Naive thymus-derived CD8-positive, alpha-beta T cell (primary cell): ENCODE measurements at places on chromosomes 2 and 18. TPM values are rescaled to one million over a fixed set of nuclear protein-coding genes. Genes with fewer than 3 reads are reported as not detected.

Gene CD8B2
- total RNA-seq, result 13.1 TPM

Gene SPATS2L
- total RNA-seq, result 2.6 TPM

Gene C2orf74
- 21.3 TPM for total RNA-seq

Gene MORN2
- 1.4 TPM for total RNA-seq

Gene ABCB11
- total RNA-seq, result not detected

Gene CCDC178
- not detected for total RNA-seq

Gene UGT1A7
- total RNA-seq, result not detected

Gene RUFY4
- 1.5 TPM for total RNA-seq

Gene TMEM198
- 0.36 TPM for total RNA-seq

Gene COLEC11
- 1.8 TPM for total RNA-seq

Gene IL36A
- 2.1 TPM for total RNA-seq

Gene IL1B
- total RNA-seq, result not detected

Gene RRM2
- 0.66 TPM for total RNA-seq

Gene PSMA8
- 1.7 TPM for total RNA-seq

Gene MYO7B
- 0.58 TPM for total RNA-seq

Gene ABCG5
- total RNA-seq, result not detected

Gene LONRF2
- not detected for total RNA-seq

Gene NAT8
- total RNA-seq, result not detected
